ENCODE measurements at places on chromosomes 6 and 20.

DNA sequence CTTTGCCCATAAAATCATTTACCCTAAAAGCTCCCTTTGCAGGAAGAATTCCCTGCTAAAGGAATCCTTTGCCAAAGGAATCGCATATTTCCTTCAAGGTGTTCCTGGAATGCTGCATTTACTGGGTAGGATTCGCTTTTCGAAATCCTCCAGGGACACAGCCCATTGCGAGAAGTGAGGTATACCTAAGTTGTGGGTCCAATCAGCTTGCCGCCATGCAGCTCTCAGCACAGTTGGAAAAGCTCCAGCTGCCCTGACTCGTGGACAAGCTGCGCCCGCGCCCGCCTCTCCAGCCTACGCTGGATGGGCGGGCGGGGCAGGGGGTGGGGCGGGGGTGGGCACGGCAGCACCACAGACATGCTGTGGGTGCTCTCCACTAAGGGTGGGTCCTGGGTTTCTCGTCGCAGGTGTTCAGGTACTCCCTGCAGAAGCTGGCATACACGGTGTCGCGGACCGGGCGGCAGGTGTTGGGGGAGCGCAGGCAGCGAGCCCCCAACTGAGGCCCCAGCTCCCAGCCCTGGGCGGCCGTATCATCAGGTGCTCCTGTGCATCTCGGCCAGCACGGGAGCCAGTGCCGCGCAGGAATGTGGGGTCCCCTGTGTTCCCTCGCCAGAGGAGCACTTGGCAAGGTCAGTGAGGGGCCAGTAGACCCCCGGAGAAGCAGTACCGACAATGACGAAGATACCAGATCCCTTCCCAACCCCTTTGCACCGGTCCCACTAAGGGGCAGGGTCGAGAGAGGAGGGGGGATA, 1.4 kb downstream of the NNAT start:
- DNase-seq, result no peak

DNA sequence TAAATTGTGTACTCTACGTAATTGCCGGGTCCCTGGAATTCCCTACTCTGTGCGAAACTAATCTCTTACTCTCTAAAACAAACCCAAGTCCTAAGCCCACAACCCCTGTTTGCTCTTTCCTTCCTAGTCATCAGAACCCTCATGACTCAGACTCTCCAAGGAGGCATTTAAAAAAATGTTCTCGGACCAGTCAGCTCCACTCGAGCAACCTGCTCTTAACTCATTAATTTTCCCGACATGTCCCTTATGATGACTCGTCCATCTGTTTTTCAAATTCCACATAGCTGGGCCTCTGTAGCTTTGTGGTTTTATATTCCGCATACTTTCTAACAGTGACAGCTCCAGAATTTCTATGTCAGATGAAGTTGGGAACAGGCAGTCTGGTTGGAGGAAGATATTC, 2.6 kb upstream of the MUC22 start:
- DNase-seq, result no peak

DNA sequence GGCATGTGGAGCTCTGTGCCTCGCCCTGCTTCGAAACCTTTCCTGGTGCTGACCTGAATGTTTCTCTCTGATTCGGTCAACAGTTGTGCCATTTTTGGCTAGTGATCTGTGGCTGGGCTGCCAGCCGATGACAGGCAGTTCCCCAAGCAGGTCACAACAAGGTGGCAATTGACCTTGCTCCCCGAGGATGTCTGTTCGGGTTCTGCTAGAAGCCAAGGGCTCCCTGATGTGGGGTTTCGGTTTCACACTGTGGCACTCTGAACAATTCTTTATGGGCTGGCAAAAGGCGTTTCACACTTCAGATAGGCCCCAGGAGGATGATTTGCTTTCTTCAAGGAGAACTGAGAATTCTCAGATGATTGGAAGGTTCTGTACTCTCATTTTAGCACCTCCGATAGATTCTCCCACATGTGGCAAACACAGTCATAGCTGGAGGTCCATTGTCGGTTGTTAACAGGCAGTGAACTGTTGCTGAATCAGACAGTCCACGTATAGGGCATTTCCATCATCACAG, 135.6 kb downstream of the SLC24A3 start:
- no peak for DNase-seq

GRCh38 chr20:16684416-16684815, 45.4 kb upstream of the SNRPB2 start:
- no peak for DNase-seq

- DNase-seq, result no peak
Observed at GRCh38 chr6:126811321-126811720, 307.1 kb upstream of the RSPO3 start.

DNA sequence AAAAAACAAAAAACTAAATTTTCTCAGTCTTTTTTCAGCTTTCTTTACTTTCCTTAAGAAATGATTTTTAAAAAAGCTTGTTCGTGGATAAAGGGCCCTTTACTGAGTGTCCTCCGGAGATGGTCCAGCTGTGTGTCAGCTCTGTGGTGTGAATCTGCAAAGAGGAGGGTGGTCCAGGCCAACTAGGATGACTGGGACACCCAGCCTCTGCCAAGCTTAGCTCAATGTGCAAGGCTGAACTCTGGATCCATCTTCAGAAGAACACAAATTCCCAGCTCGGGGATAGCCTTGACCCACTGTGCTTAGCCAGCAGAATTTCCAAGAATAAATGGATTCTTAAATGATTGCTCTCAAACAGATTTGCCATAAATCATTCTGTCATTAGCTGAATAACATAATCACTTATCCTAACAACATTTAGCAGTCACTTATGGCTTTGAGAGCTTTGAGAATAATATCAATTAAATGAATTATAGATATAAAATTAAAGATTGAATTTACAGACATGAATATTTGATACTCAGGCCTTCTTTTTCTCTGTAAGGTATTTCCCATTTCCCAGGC, 14.2 kb upstream of the CALHM5 start:
- no peak for DNase-seq

Measured in CD4-positive, CD25-positive, alpha-beta regulatory T cell (primary cell).